NAMALWA (cell line): ENCODE measurements at places on chromosomes 4 and X.

GRCh38 chrX:76893930-76894329 lies 466.4 kb downstream of the MAGEE1 start:
- DNase-seq: no peak

- peak; percentile 66 for DNase-seq
These were observed 1025.5 kb downstream of the RPA4 start for GRCh38 chrX:97909245-97909644.

GRCh38 chr4:183738961-183739360 lies 79.9 kb downstream of the TRAPPC11 start:
- DNase-seq: no peak

DNA sequence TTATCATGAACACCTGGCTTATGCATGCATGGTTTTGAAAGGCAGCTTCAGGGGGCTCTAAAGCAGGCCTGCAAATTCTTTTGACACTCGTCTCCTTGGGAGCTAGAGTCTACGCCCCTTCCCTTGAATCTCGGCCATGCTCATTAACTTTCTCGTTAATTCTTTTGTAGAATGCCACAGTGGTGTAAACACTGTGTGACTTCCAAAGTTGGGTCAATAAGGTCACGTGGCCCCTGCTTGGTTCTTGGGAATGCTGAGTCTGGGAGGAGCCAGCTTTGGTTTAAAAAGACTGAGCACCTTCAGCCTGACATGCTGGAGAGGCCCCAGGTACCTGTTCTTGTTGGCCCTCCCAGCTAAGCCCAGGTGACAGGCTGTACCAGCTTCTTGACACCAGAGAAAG lies 228.4 kb downstream of the DHRSX start:
- DNase-seq: no peak

GRCh38 chr4:168995537-168996295 lies 14.3 kb downstream of the CBR4 start:
- peak; percentile 20 for DNase-seq

DNA sequence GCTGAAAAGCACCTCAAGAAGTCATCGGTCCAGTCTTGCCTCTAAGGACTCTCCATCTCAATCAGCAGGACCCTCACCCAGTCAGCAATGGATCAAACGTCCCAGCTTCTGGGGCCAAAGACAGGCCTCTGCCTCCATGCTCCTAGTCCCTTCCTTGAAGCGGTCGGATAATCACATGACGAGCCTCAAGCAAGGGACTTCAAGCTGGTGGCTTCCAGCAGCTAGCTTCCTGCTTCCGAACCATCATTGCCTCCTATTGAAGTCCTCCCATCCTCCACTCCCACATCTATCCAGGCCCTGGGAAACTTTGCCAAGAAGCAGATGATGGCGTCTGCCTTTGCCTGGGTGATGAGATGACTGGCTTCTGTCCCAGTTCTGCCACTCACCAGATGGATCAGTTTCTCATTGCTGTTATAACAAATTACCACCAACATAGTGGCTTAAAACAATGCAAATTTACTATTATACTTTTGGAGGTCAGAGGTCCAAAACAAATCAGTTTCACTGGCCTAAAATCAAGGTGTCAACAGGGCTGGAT lies 135.2 kb upstream of the MAMLD1 start:
- DNase-seq: no peak

DNA sequence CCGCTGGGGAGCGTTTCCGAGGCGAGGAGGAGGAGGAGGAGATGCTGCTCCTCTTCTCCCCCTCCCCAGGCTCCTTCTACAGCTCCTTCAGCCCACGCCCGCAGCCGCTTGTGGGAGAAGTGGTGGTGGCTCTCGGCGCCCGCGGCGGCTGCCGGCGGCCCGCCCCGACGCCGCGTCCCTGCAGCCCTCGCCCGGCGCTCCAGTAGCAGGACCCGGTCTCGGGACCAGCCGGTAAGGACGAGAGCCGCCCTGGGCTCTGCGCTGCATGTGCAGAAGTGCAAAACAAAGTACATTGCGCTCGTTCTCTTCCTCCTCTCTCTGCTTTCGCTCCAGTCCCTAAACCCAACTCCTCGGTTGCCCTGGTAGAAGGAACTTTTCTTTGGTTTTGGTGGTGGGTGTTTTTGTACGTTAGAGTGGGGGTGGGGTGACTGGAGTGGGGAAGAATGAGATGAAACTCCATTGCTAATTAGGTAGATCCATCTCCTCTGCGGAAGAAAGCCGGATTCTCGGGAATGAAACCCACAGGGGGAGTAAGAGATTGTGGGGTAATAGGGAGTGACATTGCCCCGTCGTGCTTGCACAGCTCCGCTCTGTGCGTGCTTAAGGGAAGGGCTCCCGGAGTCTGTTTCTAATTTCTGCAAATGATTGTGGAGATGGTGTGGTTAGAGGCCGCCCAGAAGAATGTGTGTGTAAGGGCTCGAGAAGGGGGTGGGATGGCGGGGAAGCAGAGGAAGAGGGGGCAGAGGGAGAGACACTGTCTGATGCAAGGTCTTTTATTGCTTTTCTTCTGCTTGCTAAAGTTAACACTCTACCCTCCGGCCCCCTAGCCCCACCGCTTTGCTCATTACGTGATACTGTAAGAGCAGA lies 677 bp downstream of the PTPN13 start:
- DNase-seq: no peak

DNA sequence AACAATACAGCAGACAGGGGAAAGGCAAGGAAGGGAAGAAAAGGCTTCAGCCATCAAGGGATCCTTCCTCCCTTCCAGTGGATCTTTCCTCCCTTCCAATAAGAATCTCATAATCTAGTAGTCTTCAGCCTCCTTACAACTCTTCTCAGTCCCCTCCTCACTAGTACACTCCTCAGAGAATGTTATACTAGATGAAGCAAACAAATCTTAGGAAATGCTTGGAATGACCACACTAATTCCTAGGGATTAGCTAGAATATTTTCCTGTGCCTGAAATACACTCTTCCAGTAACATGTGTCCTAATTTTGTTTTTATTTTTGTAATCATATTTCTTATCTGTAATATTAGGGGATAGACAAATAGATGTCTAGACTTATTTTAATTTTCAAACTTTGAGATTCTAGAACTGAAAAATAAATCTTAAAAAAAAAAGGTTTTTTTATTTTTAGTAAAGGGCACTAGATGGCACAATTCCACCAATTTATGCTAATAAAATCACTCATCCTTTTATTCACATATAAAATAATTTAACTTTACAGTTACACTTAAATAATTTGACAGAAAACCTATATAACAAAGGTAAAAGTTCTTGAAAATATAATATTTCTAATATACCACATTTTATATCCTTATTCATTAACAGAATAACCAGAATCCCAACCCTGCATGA lies 7.0 kb upstream of the STPG2 start:
- peak; percentile 19 for DNase-seq

GRCh38 chrX:57573754-57574153 lies 18.1 kb upstream of the ZXDB start:
- peak; percentile 36 for DNase-seq

DNA sequence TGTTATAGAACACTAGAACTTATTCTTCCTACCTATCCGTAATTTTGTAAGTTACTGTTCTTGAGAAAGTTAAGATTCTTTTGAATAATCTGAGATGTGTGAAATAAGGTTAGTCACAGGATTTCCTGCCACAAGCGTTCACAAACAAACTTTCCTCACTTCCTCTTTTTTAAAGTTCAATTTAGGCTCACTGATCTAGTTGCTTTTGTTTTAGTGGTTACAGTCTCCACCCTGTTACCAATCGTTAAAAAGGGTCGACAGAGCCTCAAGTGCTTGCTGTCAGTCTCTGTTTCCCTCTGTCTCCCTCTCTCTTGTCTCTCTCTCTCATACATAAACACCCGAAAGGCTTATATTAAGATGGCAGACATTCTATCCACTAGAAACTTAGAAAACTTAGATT lies 35.9 kb upstream of the STK26 start:
- DNase-seq: peak; percentile 75

GRCh38 chrX:17580539-17581152 lies 156.6 kb upstream of the SCML1 start:
- DNase-seq: no peak

DNA sequence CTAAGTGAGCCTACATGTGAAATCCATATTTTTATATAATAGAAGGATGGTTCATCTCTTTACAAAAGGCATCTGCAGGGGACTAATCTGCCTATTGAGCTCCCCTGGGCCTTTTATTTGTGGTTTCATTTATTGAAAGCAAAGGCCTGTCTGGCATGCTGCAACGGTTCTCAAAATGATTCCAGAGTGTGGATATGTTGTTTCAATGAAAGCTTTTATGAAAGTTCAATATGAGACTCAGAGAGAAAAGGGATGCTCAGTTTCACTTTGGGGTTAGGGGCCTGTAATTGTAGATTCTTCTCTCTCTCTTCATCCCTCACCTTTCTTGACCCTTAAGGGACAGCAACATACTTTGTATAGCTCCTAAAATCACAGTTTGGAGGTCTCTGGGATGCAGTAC lies 204.2 kb upstream of the CASK start:
- no peak for DNase-seq

DNA sequence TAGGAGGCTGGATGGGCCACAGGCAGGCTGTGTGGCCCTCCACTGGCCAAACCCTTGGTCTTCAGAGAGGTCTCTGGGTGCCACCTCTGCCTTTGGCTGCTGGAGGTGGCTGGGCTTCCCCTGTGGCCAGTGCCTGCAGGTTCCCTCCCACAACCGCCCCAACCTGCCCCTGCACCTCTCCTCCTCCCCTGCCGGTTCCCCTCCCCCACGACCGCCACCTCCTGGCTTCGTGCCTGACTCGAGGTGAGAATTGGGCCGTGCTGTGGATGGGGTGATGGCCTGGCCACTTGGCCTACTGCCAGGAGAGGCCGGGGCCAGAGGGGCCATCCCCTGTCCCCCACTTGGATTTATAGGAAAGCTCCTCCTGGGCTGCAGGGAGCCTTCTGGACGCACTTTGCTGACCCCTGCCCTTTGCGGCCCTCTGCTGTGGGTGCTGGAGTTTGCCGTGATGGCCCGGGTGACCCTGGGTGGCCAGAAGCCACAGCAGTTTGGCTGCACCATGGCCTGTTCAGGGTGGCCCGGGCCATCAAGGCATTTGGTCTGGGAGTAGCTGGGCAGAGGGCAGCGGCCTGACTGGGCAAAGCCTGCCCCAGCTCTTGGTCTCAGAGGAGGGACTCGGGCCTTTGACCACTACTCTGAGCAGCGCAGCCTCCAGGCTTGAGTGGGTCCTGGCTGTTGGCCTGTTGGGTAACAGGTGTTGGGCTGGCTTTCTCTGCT lies 3.8 kb downstream of the NAT8L start:
- DNase-seq: no peak

DNA sequence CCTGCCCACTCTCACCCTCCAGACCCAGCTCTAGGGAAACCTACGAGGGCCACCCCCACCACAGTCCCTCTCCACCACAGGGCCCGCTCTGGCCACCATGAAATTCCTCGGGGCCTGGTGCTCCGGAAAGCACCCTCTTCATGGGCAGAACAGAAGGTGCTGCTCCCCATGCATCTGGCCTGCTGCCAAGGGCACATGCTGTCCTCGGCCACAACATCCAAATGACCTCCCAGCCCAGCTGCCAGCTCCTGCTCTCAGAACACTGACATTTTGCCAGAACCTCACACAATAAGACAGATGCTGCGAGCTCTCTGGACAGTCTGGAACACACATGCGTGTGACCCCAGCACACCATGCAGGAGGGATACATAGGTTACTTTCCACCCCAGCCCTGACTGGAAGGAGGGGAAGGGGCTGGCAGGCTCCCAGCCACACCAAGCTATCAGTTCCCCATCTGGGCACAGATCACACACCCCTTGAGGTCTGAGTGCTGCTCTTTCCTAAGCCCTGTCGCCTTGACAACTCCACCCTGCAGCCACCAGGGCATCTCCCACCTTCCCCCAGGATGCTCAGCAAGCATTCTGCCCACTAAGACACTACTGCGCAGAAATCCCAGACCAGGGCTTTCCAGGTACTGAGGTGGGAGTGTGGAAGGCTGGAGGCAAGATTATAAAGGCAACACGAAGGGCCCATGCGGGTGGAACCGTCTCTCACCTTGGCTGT lies 5.8 kb downstream of the CCNQ start:
- no peak for DNase-seq
